ENCODE measurements at places on chromosomes 5 and 9.

DNA sequence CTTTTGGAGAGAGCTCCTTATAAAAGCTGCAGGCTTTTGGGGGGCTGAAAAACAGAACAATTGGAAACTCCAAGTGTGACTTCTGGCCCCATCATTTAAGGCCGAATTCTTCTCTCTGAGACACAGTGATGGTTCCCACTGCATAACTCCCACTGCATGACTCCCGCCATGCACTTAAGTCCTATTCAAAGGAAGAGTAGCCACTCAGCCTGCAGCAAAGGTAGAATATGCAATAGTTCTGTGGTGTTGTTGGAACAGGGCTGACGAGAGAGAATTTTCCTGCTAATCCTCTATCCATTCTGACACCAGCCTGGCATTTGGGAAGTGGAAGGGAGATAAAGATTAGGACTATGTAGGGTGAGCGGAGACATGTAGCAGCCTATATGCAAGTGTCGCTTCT, 185.6 kb upstream of the ZNF462 start:
- DNase-seq, result no peak

DNA sequence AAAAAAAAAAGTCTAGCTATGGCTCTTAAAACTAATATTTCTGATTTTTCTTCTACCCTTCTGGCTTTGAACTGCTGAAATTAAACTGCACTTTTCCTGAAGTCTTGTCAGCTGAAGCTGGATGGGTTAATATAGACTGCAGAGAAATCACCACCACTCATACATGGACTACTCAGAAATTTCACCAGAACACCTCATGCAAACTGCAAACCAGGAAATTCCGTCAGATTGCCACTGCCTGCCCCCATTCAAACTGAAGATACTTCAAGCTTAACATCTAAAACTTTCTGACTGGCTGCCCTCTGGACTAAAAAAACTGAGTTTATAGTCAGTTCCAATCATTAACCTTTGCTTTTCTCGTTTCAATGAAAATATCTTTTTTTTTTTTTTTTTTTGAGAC, 11.6 kb upstream of the ANXA2R start:
- no peak for DNase-seq

GRCh38 chr9:7392148-7392547, 407.4 kb downstream of the DMAC1 start:
- no peak for DNase-seq

DNA sequence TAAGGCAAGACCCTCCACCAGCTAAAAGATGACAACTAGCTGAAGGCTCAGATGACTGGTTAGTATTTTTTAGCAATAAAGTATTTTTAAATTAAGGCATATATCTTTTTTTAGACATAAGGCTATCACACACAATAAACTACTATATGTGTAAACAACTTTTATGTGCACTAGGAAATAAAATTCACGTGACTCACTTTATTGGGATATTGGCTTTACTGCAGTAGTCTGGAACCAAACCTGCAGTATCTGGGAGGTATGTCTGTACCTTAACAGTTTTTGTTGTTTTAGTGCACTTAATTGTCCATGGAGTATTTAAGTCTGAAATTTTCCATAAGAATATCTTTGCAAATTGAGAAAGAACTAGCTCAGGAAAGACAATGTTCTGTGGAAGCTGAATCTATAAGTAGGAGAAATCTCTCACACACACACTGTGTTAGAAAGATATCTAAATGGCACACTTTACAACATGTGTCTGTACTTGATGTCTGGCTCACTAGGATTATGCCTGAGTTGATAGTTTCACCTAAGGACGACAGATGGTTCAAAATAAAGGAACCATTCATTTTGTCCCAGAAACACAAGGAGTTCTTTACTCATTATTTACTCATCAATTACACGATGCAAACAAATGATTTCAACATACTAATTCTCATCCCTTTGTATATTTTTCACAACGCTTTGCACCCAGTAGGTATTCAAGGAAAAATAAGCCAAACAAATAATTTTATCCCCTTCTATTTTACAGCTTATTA, 4.6 kb downstream of the RAPGEF6 start:
- DNase-seq, result no peak

GRCh38 chr5:56426693-56427092, 193.6 kb upstream of the ANKRD55 start:
- DNase-seq, result no peak

GRCh38 chr5:5203451-5203850, 63.3 kb downstream of the ADAMTS16 start:
- no peak for DNase-seq

Measured in left ventricle myocardium inferior (tissue), 1 donor.